ENCODE measurements at places on chromosomes 6 and 20. TPM values are rescaled to one million over a fixed set of nuclear protein-coding genes. Genes with fewer than 3 reads are reported as not detected.

Gene FOXF2
- 12.7 TPM for total RNA-seq

Gene GRM1
- not detected for total RNA-seq

Gene MUCL3
- not detected for total RNA-seq

Gene RSPH4A
- total RNA-seq: 0.44 TPM

Gene RAD21L1
- 1.0 TPM for total RNA-seq

Gene CST4
- total RNA-seq: not detected

Gene RRP36
- 106 TPM for total RNA-seq

Gene IPCEF1
- total RNA-seq: 0.28 TPM

Gene RNF5
- total RNA-seq: 82.3 TPM

Gene FNDC1
- total RNA-seq: 0.23 TPM

Gene SF3B5
- total RNA-seq: 128 TPM

Gene WFDC5
- not detected for total RNA-seq

Gene DBNDD2
- total RNA-seq: 55.4 TPM

Gene KIAA1586
- 21.2 TPM for total RNA-seq

Gene IL20RA
- not detected for total RNA-seq

Gene KIF6
- not detected for total RNA-seq

Gene RUNX2
- total RNA-seq: 7.0 TPM

Gene VGLL2
- not detected for total RNA-seq

Gene BRD2
- total RNA-seq: 209 TPM

Gene DCDC2
- 0.15 TPM for total RNA-seq

Gene HLA-DRB1
- 1.1 TPM for total RNA-seq

Gene MTFR2
- total RNA-seq: 12.8 TPM

Gene OPRM1
- not detected for total RNA-seq

Gene ULBP3
- 2.4 TPM for total RNA-seq

Gene RNGTT
- 21.2 TPM for total RNA-seq

Gene PROKR2
- total RNA-seq: not detected

Gene ADGRF1
- total RNA-seq: 0.95 TPM

Gene SEC23B
- 61.3 TPM for total RNA-seq

Gene CTNNBL1
- total RNA-seq: 71.2 TPM

Gene FRS3
- total RNA-seq: 3.0 TPM

Gene CASS4
- 0.15 TPM for total RNA-seq

Gene SPTLC3
- total RNA-seq: 0.03 TPM

Gene LSM2
- 89.7 TPM for total RNA-seq

Gene GRIK2
- 6.6 TPM for total RNA-seq

Gene ATP6V1G2
- 0.98 TPM for total RNA-seq

Gene MYH7B
- 0.59 TPM for total RNA-seq

Gene TCP11
- not detected for total RNA-seq

Gene UNC93A
- total RNA-seq: not detected

Gene PMEPA1
- total RNA-seq: 89.8 TPM

Gene RIPPLY2
- total RNA-seq: 6.5 TPM

Gene IMPG1
- not detected for total RNA-seq

Gene MEI4
- total RNA-seq: 0.05 TPM

Gene VSTM2L
- 16.0 TPM for total RNA-seq

Gene LGSN
- not detected for total RNA-seq

Gene SALL4
- 1.6 TPM for total RNA-seq

Gene CDS2
- total RNA-seq: 54.0 TPM

Gene ZSCAN23
- total RNA-seq: 1.6 TPM

Gene DPPA5
- total RNA-seq: not detected

Gene TFAP2C
- total RNA-seq: 2.8 TPM

Gene NKX2-4
- not detected for total RNA-seq

Gene SRPK1
- total RNA-seq: 68.3 TPM

All from Panc1 (cell line).